Vagina (tissue), 2 donors: ENCODE measurements at places on chromosomes 1 and 21.

DNA sequence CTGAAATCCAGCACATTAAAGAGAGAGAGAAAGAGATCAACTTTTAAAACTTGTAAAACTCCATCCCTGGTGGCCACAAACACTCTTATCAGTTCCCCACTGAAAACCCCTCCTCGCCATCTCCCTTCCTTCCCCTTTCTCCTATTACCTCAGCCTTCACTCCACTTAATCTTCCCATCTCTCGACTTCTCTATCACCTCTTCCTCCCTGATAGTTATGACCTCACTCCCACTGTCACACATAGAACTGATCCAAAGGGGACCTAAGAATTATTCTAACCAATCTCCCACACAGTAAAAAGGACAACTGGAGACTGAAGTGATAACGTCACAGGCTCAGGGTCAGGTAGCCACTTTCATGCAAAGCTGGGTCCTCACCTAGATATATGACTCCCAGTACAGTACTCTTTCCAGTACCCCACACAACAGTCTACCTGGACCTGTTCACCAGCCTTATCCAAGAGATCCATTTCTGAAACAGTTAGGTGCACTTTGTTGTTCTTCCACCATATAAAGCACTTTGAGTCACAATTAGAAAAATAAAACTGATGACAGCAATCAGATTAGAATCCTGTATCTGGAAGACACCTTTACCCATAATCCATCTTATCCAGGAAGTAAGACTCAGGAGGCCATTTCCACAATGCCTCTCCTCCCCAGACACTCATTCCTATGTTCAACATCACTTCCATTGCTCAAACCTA, 324.8 kb downstream of the SMYD3 start:
- no peak for DNase-seq

DNA sequence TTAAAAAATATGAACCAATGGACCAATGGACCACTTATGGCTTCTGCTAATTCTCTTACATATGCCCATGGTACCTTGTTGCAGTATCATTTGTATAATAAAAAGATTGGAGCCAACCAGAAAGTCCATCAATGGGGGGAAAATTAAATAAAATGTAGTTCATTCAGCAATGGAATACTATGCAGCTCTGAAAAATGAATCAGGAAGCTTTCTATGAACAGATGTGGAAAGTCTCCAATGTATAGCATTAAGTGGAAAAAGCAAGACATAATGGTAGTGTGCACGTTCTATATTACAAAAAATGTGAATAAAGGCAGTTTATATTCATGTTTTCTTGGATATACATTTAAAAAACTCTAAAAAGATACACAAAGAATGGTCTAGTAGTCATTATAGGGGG, 101.3 kb downstream of the KCNJ15 start:
- DNase-seq: no peak

- DNase-seq: no peak
Measured at GRCh38 chr1:1213345-1214265, at the start of gene TNFRSF4. TSS of gene TNFRSF4 (minus strand) at chr1:1214153. CDS start at chr1:1214127, 26 bp downstream.

GRCh38 chr21:24222676-24223075, 1384.6 kb downstream of the MRPL39 start:
- no peak for DNase-seq

- no peak for DNase-seq
Measured at GRCh38 chr1:9235096-9235459, 504 bp downstream of the H6PD start.

DNA sequence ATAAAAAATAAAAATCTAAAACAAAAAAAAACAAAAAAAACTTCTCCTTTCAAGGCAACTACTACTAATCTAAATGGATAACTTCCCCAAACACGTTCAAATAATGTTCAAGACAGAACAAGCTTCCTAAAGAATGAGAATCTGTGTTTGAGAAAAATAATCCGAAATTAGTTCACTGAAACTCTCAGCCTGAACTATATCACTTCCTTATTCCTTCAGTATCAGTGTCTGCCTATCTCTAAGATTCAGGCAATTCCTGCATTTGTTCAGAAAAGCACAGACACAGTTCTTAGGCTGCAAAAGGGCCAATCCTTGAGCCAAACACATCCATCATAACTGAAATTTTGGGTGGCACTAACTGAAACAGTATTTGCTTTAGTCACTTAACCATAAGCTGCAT, 22.4 kb downstream of the DSTYK start:
- no peak for DNase-seq

DNA sequence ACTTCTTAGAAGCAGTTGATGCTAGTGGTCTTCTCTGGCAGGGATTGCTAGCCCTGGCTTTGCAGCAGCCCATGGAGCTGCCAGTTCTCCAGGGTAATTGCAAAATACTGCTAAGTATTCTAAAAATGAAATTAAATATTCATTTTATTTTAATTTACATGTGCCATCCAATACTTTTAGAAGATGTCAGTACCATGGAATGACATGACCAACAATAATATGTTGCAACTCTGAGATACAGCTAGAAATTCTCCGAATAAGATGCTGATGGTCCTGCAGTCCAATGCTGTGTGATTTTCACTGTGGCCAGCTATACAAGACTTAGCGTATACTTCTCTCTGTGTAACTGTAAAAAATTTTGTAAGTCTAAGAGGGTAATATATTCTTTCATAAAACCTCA, 20.0 kb upstream of the WARS2 start:
- no peak for DNase-seq

DNA sequence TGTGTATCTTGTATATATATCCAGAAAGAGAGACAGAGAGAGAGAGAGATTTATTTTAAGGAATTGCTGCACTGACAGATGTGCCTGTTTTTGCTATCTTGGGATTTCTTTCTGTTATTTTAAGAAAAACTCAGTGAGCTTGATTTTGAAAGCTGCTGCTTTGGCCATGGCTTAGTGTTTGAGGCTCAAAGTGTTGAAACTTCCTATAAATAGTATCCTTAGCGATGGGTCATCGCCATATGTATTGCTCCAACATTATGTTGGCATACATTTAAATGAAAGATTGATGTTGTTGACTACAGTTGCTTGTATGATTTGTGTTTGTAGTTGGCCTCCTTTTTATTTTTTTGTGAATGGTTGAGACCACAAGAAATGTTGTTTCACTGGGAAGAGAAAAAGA, 29.0 kb upstream of the NTPCR start:
- DNase-seq: no peak

DNA sequence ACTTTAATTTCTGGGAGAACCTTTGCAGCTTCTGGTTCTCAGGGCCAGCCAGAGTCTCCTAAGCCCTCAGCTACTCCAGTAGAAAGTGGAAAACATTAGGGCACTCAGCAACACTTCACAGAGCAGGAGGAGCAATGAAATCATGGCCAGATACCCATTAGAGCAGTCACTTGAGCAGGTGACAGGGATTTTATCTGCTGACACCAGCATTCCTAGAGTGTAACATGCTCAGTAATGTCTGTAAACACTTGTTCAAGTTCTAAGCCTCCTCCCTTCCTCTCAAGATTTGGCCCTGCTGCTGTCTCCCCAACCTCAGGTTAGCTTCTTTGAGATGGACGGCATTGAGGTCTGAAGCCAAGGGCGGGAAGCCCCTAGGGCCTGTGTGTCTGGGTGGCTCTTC, 218.0 kb downstream of the GRIK3 start:
- no peak for DNase-seq

- DNase-seq: no peak
Measured at GRCh38 chr1:115135681-115136080, 46.4 kb upstream of the TSPAN2 start.

DNA sequence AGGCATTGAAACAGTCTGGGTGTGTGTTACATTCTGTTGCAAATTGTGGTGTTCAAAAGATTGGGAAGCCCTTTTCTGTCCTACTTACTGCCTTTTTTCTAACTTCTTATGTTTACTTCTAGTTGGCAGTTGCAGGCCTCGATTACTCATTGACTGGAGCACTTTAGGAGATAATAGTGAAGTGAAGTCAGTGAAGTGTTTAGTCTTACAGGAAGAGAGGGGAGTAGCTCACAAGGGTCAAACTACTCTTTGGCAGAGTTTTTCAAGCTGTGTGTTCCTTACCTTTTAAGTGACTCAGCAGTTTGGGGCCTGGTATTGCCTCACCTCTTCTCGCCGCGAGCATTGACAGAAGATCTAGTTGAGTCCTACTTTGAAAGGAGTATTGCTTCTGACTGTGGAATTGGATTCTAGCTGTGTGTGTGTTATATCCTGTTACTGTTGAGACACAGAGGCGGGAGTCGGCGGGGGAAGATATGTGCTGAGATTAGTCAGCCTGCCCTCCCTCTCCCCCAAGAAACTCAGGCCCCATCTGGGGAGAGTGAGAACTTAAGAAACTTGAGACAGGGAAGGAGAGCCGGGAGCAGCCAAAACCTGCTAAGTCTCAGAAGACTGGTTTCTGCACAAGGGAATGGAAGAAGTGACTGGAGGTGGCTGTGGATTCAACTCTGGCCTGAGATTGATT, 19.3 kb downstream of the AHCYL1 start:
- peak; percentile 98 for DNase-seq

- DNase-seq: no peak
Measured at GRCh38 chr1:100395913-100396312, 43.6 kb downstream of the CDC14A start.

GRCh38 chr1:185213091-185213490, 56.1 kb downstream of the SWT1 start:
- DNase-seq: no peak

- no peak for DNase-seq
Measured at GRCh38 chr1:41454406-41454805, 30.1 kb downstream of the EDN2 start.

DNA sequence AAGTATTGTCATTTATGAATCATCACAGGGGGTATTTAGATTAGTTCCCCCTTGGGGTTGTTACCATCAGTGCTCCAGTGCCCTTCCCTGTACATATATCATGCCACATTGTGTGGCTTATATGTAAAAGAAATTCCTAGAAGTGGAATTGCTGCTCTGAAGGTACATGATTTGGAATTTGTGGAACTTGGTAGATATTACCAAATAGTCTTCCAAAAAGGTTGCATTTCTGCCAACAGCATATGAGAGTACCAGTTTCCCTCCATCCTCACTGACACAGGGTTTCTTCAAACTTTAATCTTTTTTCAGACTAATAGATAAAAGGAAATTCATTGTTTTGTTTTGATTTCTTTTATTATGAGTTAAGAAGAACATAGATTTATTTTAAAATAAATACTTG, 41.3 kb downstream of the AKNAD1 start:
- DNase-seq: no peak

- DNase-seq: no peak
Measured at GRCh38 chr1:86434059-86434458, 10.1 kb downstream of the CLCA2 start.

- DNase-seq: no peak
Measured at GRCh38 chr21:29634418-29634817, 305.4 kb downstream of the GRIK1 start.

DNA sequence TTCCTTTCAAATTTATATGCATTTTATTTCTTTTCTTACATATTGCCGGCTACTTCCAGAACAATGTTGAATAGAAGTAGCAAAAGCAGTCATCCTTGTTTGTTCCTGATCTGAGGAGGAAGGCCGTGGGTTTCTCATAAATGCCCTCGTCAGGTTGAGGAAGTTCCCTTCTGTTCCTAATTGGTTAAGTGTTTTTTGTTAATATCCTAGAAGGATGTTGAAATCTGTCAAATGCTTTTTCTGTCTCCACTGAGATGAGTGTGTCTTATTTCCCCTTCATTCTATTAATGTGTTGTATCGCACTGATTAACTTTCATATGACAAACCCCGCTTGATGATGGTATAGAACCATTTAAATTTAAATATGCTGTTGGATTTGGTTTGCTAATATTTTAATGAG, 15.4 kb downstream of the TTLL10 start:
- no peak for DNase-seq

GRCh38 chr1:30739601-30740000, 16.2 kb upstream of the MATN1 start:
- no peak for DNase-seq

GRCh38 chr1:10149231-10149630, 61.1 kb upstream of the KIF1B start:
- no peak for DNase-seq

DNA sequence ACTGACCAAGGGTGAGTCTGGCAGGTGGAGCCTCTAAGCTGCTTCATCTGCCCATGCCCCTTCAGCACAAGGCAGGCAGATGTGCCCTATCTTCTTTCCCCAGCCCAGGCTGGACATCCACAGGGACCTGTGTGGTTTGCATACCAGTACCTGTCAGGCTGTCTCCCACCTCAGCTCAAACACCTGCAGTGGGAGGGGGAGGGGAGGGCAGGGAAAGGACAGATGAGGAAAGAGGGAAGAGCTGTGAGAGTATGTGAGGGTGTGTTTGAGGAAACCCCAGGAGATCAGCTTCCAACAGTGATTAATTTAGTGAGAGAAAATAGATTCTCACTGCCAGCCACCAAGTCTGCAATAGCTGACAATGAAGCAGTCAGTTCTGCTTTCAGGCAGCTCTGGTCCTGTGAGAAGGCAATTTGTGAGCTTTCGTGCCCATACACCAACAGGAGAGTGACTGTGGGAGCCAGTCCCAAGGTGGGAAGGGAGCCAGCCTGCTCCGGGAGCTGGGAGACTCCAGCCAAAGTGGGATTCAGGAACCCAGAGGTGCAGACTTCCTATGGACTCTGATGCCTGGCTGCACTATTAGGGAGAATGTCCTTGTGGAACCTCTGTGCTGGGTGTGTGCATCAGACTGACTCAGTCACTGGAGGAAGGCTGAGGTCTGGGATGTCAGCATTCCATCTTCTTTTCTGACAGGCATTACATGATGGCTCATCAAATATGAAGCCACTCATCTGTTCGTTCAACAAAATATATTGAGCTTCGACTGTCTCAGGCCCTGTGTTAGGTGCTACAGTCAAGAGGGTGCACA, 59.7 kb downstream of the TNR start:
- DNase-seq: no peak

DNA sequence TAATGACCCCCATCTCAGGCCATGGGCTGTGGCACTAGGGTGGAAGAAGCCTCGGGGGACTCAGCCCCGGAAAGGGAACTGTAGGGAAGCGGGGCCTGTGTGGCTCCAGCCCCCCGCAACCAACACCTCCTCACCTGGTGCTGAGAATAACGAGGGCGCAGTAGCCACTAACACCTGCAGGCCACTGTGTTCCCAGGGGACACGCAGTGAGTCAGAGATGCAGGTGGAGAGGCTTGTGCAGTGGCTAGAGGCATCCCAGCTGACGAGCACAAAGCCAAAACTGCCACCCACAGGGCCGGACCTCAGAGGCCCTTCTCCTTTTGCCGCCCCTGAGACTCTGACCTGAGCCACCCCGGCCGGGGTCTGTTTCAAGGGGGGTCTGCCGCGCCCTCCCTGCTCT, 33.5 kb upstream of the CCDC27 start:
- DNase-seq: no peak

- DNase-seq: no peak
Measured at GRCh38 chr1:168607872-168608428, 31.5 kb downstream of the XCL1 start.

DNA sequence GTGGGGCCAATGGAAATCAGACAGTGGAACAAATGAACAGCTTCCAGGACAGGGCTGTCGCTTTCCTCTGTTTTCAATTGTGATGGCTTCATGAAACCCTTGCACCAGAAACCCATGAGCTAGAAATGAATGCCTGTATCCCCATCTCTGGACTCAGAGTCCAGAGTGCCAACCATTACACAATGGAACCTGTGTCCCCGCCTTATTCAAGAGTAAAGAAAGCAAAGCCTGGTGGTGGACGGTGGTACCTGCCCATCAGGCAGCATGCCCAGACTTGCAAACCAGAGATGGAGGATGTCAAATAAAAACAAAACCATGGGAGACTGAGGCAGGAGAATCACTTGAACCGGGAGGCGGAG, 4.4 kb upstream of the CAPN2 start:
- no peak for DNase-seq
